ENCODE measurements at places on chromosomes 12 and 14.

DNA sequence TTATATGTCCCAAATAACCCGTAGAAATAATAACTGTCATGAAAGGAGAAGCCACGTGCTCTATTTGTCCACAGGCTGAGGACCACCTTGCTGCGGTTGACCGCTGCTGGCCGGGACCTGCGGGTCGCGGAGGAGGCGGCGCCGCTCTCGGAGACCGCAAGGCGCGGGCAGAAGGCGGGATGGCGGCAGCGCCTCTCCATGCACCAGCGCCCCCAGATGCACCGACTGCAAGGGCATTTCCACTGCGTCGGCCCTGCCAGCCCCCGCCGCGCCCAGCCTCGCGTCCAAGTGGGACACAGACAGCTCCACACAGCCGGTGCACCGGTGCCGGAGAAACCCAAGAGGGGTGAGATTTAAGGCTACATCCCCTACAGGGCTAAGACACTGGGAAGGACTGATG, 21.0 kb downstream of the RPGRIP1 start:
- no peak for DNase-seq

- no peak for DNase-seq
Measured at GRCh38 chr12:20822415-20822814, 11.9 kb downstream of the SLCO1B3 start.

DNA sequence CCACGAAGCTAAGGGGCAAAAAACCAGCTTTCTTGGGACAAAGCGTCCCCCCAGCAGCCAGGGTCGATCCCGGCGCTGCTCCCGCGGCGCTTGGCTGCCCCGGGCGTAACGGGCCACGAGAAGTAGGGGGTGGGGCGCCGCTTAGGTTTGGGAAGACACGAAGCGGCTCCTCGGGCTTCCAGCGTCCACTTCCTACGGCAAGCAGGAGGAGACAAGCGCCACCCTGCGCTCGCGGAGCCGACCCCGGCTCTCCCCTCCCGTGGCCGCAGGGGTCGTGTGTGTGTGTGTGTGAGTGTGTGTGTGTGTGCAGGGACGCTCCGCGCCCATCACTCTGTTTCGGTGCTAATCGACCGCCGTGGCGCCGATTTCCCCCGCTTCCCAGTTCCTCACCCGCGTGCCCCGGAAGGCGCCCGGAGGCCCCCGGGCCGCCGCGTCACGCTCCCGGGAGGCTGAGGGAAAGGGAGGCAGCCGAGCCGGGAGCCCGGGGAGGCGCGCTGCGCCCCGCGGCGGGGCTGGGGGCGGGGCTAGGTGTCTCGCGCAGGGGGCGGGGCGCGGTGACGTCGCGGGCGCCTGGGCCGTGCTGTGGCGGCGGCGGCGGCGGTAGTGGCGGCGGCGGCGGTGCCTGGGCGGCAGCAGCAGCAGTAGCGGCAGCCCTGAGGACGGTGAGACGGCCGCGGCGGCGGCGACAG, at the start of gene ERC1:
Gene ERC1 (plus strand): TSS at position 563 of the 689 bp plus-strand sequence. CDS start 36,681 bp downstream, outside the sequence.
- DNase-seq = peak; percentile 95

DNA sequence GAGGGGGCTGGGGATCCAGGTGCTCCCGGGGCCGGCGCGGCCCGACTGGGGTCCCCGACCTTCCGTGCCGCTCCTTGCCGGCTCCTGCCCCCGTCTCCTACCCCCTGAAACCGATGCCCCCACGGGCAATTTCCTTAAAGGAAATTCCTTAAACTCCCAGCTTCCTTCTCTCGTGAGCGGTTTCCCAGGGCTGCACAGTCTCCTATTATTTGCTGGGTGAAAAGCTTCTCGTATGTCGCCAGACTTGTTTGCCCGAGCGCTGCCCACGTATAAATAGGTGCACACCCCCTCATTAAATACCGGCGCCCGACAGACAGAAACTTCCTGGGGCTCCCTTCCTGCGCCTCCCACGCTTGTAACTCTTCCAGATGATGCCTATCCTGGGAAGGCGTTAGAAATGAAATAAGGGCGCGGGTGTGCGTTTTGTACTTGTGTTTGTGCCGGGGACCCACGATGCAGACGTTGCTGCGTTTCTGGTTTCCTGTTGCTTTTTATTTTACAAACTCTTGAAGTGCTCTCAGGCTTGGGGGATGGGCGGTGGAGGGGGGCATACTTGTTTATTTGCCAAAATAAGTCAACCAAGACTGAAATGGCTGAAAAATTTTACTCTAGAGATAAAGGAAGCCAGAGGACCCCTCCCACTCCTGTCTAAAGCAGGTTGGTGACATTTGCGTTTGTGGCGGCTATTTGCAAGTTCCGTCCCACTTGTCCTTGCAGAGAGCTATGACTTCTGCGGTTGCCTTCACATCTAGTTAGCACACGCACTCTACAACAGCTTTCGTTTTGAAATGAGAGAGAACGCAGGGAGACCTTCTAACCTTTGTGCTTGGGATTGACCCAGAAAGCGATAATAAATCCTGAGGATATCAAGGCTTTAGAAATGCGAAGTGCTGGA, 1.0 kb downstream of the HIP1R start:
- DNase-seq = peak; percentile 87

GRCh38 chr12:102298022-102298421, 100.4 kb upstream of the PMCH start:
- no peak for DNase-seq

GRCh38 chr12:42961395-42961794, 371.8 kb upstream of the PRICKLE1 start:
- no peak for DNase-seq

DNA sequence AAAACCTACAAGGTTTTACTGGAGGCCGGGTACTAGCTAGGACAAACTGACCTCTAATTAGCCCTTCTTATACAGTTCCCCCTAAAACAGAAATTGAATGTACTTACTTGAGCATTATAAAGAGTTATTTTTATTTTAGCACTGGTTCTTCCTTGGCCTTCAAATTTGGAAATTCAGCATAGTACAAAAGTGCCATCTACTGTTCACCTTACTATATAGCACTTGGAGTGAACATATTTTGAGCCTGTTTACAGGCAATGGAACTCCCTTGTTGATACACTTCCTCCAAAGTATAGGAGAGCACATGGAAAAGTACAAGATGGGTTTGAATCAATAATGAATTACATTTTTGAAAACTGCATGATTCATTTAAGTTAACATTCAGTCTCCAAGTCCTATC, 3.9 kb upstream of the POC1B start:
- DNase-seq = peak; percentile 57

GRCh38 chr12:11753150-11753499, 103.7 kb downstream of the ETV6 start:
- no peak for DNase-seq

- DNase-seq = no peak
Measured at GRCh38 chr14:61973981-61974380, 211.8 kb downstream of the SNAPC1 start.

DNA sequence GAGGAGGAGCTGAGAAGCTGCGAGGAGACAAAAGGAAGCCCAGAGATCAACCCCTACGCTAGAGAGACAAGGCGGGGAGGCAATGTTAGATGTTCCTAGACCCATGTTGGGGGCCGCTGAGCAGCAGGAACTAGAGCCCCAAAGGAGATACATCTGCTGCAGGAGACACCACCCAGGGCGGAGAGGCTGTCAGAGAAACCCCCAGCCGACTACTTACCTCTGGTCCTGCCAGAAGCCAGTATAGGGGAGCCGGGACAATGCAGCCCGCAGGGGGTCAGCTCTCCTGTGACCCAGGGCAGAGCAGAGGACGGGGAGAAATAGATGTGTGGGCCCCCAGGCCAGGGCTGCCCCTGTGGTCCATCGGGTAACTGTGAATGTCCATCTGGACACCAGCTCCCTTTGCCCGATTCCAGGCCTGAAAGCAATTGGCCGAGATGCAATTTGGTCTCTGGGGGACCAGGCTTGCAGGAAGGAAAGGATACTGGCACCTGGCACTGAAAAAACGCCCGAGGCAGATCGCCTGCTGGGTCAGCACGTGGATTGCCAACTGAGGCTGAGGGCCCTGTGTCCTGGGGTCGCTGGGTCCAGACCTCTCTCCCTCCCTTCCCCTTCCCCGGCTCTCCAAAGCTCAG, 34.9 kb downstream of the SYNE3 start:
- DNase-seq = no peak

DNA sequence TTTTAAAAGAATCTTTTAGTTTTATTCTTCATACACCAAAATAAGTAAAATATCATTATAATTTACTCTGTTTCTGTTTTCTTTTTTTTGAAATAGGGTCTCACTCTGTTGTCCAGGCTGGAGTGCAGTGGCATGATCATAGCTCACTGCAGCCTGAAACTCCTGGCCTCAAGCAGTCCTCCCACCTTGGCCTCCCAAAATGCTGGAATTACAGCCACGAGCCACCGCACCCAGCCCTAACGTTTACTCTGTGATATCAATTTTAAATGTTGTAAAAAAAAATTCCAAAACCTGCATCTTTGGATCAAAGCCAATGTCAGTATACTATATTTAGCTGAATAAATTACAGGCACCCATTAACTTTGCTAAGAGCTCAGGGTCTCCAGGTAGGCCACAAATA, 437.1 kb upstream of the USP15 start:
- DNase-seq = no peak

- no peak for DNase-seq
Measured at GRCh38 chr12:123828854-123829547, 66.9 kb downstream of the DNAH10 start.

- DNase-seq = no peak
Measured at GRCh38 chr14:53247596-53248370, 94.7 kb upstream of the DDHD1 start.

GRCh38 chr14:103788086-103788485, 59.3 kb downstream of the PPP1R13B start:
- DNase-seq = no peak

DNA sequence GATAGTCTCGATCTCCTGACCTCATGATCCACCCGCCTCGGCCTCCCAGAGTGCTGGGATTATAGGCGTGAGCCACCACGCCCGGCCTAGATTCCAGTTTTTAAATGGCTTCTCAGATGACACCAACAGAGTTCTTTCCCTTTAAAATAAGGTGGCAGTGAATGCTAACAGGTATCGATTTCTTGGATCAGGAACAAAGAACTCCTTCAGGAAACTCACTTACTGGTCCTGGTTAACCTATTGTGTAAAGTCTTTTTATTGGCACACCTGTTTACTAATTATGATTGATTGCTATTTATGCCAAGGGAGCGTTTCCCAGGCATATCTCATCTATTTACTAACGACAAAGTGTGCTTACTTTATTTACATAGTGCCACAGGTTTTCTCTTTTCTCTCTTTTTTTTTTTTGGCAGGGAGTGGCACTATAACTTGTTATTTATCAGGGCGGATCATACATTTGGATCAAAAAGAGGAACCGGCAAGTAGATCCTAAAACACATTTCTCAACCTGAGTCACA, 89.7 kb downstream of the GLT1D1 start:
- no peak for DNase-seq

DNA sequence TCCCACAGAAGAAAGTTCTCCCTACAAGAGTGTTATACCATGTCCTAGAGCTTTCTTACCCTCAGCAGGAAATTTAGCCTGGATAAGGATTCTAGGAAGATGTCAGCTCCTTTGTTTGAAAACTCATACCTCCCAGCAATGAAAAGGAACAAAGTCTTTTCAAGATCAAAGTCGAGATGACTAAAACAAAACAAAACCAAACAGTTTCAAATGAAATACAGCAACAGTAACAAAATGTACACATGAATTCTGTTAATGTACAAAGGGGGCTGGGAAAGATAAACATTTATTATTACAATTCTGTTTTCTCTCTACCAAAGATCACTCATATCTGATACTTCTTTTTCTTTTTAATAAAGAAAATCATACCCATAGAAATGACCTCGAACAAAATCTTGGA, 36.8 kb downstream of the SPX start:
- no peak for DNase-seq

DNA sequence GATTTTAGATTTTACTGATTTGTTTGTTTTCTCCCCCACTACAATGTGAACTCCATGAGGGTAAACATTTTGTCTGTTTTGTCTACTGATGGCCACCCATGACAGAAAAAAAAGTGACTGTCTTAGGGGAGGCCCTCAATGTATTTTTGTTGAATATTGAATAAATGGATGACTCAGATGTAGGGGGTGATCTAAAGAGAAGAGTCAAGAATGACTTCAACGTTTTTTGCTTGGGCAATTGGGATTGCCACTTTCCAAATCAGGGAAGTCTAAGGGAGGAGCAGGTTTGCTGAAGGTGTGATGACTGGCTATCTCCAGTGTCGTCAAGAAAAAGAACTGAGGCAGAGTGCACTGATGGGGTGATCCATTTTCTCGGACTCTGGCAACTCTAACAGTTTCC, 10.7 kb upstream of the PHC1 start:
- no peak for DNase-seq

GRCh38 chr12:95218150-95219133, 835 bp downstream of the VEZT start:
- DNase-seq = peak; percentile 42

GRCh38 chr14:72416892-72417291, 477.0 kb downstream of the DPF3 start:
- no peak for DNase-seq

DNA sequence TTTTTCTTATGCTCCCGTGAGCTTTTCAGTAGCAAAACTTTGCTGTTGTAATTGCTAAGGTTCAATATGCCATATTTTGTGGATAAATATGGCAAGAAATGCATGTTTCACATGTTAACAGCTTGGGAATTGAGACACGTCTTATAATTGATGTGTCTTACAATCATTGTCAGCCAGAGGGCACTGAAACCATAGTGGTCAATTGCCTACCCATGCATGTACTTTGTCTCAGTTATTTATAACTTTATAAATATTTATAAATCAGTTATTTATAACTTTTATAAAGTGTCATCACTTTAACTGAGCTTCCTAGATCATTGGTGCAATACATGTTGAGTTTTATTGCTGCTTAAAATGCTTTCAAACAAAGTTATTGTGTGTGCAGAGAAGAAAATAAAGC, 82.0 kb downstream of the CATSPERB start:
- DNase-seq = peak; percentile 64
